Activated naive CD4-positive, alpha-beta T cell treated with anti-CD3 and anti-CD28 coated beads, Interleukin-2, amount 50 U/mL, for 16 hours (primary cell): ENCODE measurements at places on chromosomes 1 and 21.

- no peak for DNase-seq
These were observed 433.0 kb upstream of the RUNX1 start for GRCh38 chr21:35482096-35482495.

DNA sequence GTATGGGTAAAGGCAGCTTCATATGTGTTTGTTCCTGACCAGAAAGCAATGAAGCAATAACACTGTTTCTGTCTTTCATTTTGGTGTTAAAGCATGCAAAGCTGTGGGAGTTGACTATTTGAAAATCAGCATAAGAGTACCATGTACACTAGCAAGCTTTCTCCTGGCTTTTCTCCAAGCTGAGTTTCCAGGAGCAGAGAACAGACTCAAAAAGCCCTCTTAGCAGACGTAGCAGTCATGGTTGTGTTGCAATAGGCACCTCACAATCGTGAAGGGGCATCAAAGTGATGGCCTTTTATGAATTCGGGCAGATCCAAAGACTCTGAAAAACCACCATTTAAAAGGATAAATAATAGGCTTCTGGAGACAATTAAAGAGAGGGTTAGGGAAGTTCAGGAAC, 159.7 kb downstream of the PTGER3 start:
- DNase-seq = no peak

GRCh38 chr1:1125945-1126344, 10.1 kb upstream of the C1orf159 start:
- DNase-seq = no peak

GRCh38 chr1:10685808-10686403, 110.5 kb downstream of the CASZ1 start:
- no peak for DNase-seq

DNA sequence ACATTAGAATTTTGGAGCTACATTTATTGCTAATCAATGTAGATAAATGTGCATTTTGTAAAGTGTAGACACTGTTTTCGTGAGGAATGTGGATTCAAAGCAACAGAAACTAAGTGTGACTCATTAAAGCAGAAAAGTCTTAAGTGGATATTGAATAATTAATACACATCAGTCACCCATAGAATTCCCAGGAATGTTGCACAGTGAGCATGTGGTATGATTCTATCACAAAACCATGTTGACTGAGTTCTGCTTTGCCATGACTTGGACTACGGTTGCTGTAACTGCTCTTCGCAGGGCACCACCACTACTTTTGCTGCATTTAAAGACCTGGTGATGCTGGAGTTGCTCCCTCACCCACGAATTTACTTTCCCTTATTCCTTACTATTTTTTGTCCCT, 471.8 kb downstream of the KCNT2 start:
- no peak for DNase-seq

GRCh38 chr1:85569737-85570404, 10.7 kb upstream of the CCN1 start:
- DNase-seq = no peak

DNA sequence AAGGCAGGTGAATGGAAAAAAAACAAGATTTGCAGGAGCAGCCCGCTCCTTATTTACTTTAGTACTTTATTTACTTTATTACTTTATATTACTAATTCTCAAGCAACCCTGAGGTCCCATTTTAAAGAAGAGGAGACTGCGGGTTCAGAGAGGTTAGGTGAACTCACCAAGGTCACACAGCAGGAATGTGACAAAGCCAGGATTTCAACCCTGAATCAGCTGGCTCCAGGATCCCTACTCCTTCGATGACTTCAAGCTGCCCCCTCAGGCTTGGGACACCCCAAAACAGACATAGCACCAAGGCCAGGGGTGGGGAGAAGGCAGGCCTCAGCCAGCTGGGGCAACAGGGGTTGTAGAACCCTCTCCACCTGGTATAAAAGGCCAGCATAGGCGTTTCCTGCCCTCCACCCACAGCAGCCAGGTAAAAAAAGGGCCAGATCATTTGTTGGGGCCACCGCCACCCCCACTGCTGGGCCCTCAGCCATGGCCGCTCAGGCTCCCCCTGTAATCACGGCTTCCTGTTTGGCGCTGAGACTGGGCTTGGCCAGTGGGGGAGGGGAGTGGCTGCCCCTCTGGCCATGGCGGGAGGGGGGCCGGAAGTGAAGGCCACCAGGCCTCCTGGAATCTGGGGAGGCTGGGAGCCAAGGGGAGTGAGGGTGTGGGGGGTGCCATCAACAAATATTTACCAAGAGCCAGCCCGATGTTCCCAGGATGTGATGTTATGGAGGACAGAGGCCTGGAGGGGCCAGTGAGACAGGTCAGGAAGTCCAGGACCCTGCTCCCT, 6.6 kb downstream of the SDC3 start:
- no peak for DNase-seq

DNA sequence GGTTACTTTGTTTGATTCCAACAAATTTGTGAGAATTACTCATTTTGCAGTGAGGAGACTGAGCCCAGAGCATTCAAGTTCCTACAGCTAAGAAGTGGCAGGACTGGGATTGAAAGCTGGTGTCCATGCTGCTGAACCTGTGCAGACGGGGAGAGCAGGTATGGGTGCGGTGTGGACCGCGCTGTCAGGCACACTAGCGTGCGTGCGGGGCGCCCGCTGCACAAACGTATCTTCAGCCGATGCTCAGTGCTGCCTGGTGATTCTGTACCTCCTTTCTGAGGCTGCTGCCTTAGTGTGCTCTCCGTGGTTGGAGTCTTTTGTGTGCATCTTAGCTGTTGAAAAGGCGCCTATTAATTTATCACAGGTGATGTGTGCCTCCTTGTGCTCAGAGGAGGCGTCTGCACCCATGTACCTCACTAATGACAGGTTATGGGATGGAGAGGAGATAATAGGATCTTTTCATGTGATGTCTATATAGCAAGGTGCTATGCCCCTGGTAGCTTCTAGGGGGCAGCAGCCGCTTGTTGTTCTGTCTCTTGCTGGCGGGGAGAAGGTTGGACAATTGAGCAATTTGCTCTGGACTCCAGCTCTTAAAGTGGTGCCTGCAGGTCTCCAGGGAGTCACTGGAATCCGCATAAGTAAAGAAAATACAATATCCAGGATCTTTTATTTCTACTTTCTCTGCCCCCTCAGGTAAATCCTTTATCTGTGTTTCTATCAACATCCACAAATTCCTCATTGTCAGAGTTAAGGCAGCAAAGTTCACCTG, 32.5 kb downstream of the PEX14 start:
- DNase-seq = peak; percentile 45

- no peak for DNase-seq
These were observed 25.4 kb downstream of the IVNS1ABP start for GRCh38 chr1:185291652-185292051.

DNA sequence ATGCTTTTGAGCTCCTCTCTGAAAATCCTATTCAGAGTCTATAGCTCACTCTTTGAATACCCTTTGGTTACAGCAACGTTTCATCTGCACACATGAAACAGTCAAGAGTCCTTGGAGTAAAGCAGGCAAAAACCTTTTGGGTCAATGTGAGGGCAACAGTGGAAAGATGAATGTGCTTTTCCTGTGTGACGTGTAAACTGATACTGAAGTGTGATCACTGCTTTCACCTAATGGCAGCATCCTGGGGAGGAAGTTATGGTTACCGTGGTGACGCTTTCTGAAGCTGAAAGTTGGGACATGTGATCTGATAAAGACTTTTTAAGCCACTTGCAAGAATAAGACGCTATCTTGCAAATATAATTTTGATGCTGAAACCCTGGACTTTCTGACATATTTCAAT, 160.0 kb downstream of the SEC16B start:
- no peak for DNase-seq

DNA sequence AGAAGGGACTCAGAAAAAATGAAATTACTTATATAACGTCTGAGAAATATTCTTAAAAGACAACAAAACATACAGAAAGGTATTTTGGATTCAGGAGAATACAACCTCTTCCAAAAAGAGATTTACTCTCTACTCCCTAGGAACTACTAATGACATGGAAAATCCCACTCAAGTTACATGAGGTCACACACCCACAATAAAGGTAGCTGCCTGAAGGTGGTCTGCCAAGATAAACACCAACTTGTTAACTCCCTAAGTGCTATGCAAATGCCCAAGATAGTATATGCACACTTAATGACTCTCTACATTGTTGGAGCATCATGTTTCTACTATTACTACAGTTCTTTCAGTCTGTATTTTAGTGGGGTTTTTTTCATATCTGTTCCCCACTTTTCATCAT, 26.5 kb downstream of the RERE start:
- no peak for DNase-seq

DNA sequence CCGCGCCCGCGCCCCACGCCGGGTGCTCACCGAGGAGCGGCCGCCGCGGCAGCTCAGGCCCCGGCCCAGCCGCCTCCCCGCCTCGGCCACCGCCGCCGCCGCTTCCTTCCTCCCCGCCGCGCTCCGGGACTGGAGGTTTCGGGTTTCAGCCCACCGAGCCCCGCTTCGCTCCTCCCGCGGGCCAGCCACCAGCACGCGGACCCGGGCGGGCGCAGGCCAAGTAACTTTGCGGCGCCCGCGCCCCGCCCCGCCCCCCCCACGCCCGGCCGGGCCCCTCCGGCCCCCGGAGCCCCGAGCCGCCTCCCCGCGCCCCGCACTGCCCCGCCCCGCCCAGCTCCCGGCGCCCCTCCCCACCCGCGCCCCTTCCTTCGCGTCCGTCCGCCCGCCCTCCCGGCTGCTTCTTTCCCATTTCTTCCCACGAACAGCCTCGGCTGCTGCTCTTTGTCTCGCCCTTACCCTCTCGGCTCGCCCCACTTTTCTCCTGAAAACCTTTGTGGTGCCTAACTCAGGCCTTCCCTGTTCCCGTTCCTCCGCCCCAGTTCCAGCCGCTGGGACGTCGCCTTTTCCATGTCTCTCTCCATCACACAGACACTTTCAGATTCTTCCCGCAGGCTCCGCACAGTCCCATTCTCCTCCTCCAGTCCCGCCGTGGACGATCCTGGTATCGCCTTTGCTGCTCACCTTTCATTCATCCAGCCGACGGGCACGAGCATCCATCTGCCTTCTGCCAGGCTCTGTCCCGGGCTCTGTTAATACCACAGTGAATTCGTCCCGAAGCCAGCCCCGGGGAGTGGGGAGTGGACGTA, at the start of gene GPR161:
TSS of gene GPR161 (minus strand) at position 222 of the 806 bp plus-strand sequence. CDS start 32,080 bp downstream, outside the sequence.
- DNase-seq = peak; percentile 26

DNA sequence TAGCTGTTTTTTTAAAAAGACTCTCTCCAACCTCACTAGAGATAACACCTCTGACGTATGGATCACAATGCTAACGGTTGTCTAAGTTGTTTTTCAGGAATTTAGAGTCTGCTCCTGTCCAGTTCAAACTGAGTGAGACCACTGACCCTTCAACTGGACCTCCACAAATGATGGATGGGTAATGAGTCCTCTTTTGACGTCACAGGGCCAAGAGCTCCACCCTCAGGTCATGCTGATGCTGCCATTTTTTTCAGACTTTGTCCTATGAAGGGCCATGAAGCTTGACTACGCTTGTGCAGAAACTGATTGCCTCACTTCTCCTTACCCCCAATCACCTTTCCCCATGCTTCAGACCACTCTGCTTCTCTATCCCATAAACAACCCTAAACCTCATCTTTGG, 16.6 kb downstream of the GRIK3 start:
- no peak for DNase-seq

DNA sequence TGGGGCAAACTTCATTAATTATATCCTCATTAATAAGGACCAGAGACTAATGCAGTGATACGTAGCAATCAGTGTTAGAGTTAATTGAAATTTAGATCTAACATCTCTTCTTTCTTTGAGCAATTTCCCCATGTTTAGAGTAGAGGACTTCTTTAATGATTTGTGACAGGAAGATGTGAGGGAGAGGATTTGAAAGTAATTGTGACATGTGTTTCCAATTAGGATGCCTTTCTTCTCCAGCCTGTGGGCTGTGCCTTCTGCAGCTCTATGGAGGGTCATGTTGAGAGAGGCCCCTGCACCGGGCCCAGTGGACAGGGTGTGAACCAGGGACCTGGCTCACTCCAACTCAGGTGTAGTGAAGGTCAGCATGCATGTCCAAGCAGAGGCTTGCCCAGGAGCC, 103.0 kb downstream of the GREM2 start:
- no peak for DNase-seq

- no peak for DNase-seq
These were observed 383.9 kb downstream of the PTBP2 start for GRCh38 chr1:97105531-97105930.

DNA sequence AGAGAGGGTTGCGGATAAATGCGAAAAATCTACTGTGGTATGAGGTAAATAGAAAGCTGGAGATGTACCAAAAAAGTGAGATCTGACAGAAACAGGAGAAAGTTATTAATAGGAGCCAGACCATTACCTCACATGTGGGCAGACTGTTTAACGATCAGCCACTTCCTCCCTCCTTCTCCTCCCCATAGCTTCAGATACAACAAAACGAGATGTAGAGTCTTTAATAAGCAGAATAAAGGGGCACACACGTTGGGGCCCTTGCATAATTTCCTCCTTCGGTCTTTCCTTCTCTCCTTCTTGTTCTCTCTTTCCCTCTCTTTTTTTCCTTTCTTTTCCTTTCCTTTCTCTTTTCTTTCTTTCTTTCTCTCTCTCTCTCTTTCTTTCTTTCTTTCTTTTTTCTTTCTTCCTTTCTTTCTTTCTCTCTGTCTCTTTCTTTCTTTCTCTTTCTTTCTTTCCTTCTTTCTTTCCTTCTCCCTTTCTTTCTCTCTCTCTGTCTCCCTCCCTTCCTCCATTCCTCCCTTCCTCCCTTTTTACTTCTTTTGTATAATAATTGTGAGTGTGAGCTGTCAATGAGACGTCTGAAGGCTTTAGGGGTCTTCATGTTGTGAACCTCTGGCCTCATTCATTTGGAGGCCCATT, 242.1 kb downstream of the GRIK1 start:
- no peak for DNase-seq

- no peak for DNase-seq
These were observed 45.9 kb downstream of the ADSS2 start for GRCh38 chr1:244405856-244406255.

DNA sequence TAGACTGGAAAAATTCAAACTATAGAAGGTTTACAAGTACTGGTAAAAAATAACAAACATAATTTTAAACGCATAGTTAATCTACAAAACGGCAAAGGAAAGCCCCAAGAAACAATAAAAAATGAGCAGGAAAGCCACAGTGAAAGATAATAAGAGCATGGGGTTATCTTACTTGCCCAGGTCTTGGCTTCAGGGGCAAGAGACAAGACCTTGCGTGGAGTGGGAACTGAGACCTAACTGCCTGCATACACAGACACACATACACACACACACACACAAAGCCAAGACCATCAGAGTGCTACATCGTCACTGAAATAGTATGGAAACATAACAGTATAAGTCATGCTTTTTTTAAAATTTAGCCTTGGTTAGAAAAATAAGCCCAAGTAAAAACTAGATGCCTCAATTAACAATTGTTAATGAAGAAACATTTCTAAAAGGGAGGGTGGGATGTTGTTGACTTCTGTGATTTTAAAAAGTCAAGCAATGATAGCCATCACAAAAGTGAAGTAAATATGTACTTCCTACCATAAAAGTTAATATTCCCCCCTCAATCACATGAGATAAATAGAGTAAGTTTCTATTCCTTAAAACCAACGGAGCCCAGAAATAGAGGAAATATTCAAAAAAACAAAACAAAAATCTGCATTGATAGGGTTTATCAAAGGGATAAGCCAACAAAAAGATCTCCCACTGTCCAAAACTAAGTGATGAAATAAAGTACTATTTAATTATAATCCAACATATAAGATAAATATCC, 29.4 kb upstream of the CRP start:
- DNase-seq = no peak

GRCh38 chr1:61568460-61569302, 156.3 kb downstream of the TM2D1 start:
- DNase-seq = no peak
